Stimulated activated CD4-positive, alpha-beta T cell treated with anti-CD3 and anti-CD28 coated beads, TNF-alpha, amount 100 ng/mL, for 24 hours (primary cell): ENCODE measurements at places on chromosomes 6 and 20.

GRCh38 chr20:62001178-62001715 is 64.4 kb downstream of the TAF4 start:
- no peak for DNase-seq

DNA sequence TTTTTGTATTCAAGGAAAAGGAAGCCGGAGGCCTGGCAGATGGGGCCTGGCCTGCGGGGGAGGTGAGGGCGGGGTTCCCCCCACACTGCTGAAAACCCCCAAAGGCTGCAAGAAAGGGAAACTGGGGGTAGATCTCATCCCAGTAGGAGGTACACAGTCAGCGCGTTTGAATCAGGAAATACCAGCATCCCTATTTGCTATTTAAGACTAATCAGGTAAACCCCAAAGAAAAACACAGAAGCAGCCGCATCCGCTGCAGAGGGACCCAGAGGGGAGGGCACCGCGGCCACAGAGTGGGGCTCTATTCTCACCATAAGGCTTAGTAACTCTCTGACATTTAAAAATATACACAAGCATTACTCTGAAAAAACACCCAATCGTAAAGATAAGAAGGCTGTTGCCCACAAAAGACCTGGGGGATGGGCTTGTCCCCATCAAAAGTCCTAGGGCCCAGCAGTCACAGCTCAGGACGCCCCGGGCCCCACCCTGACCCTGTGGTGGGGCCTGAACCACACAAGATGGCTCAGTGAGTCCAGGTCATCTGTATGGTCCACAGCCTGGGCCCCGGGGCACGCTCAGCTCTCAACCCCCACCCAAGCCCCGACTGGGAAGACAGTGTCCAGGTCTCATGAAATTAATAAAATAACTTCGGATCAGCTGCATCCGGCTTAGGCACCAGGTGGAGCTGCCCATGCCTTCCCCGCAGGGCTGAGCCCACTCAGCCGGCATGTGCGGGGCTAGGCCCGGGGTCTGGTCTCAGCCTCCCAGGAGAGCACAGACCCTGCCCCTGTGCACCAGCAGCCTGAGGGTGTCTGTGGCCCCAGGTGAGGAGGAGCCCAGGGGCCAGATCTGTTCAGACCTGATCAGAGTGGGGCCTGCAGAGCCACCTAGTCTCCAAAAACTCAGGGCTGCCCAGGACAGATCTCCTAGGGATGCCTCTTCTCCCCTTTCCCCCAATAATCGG is 31.0 kb downstream of the KCNQ2 start:
- no peak for DNase-seq

GRCh38 chr6:63440057-63440456 is 120.3 kb upstream of the LGSN start:
- no peak for DNase-seq

DNA sequence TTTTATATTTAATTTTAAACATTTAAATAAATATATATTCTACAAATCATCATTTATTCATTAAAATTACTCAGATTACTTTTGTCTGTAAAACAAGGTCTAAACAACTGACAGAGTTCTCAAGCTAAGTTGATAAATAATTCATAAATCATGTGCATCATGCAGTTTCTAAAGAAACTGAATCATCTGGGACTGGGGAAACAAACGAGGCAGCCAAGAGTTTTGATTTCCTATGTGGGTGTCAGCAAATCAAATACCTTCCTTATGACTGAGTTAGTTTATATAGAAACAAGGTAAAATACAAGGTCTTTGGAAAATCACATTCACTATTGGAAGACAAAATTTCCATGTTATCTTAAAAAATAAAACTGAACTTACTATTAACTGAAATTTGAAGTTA is 149.9 kb upstream of the BEND6 start:
- no peak for DNase-seq

GRCh38 chr6:26204332-26205160 is 117.3 kb downstream of the HFE start:
- peak; percentile 80 for DNase-seq

- DNase-seq: no peak
Observed at GRCh38 chr6:15715851-15716250, 53.0 kb upstream of the DTNBP1 start.

DNA sequence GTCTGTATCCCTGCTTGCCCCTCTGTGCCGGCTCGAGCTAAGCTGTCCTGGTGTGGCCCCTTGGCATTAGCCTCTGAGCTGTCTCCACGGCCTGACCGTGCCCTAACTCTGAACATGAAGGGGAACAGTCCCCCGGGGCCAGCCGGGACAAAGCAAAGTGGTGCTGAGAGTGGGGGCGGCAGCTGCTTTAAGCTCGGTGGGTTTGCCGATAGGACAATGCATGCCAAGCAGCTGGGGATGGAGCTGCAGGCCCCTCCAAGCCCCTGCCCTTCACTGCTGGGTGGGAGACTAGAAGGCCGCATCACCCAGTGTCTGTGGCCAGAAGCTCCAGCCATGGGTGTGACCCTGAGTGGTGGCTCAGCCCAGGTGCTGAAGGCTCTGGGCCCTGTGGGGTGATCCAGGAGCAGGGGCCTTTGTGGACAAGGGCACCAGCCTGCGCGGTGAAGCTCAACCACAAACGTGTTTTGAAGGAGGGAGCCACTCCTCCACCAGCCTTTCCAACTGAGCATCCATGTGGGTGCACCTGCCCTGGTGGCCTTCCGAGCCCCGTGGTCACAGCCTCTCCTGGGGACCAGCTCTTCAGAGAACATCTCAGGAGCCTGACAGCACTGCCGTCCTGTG is 242.5 kb downstream of the ERMARD start:
- DNase-seq: no peak

DNA sequence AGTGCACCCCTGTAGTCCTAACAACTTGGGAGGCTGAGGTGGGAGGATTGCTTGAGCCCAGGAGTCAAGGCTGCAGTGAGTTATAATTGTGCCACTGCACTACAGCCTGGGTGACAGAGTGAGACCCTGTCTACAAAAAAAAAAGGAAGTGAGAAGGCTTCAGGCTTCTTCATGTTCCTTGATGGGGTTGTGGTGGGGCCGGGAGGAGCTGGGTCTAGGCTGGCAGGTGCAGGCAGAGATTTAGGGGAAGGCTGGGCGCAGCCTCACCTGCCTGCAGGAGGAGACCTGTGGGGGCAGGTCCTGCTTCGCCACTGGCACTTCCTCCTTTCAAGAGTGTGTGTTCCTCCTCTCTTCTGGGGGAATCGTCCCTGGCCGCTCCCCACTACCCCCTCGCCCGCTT is 63.9 kb downstream of the CHMP4B start:
- DNase-seq: no peak

GRCh38 chr6:136706430-136706829 is 85.8 kb downstream of the MAP3K5 start:
- no peak for DNase-seq

DNA sequence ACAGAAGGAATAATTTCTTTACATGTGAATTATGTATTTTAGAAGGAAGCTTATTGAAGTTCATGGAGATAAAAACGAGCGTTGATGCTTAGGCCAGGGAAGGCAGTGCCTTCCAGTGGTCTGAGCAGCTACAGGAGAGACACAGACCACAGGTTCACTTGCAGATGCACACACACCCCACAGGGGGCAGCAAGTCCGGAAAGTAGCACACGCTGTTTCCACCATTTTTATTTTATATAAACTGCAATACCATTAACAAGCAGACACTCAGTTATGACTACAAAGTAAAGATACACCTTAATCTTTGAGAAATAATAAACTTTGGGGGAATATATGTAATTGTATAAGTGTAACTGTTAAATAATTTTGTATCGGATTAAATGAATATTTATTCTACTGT is 13.5 kb upstream of the DACT2 start:
- no peak for DNase-seq

DNA sequence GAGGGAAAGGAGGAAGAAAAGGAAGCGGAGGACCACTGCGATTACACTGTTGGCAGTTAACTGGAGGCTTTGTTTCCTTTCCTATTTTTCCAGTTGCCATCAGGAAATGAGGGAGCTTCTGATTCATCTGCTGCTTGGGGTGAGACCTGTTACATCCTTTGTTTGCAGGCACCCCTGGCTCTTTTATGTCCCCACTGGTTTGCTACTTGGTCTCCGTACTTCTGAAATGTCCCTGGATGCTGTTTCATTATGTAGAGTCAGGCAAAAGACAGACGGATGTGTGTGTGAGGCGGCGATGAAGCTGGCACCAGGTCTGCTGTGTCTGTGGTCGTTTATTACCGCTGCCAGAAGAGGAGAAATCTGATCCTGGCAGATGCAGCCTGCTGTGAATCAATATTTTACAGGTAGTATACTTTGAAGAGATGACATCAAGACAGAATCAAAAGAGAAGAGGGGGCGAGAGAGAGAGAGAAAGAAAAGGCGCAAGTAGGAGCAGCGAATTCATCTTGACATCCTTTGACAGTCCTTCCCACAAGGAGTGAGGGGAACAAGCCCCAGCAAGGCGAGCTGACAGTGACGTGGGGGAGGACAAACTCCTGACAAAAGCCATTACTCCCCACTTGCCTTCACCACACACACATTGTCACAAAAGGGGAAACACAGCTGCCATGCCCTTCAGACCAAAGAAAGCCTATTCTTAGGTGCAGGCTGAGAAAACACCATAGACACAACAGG is 145.9 kb upstream of the FBXL4 start:
- DNase-seq: no peak

- no peak for DNase-seq
Observed at GRCh38 chr20:35627121-35627520, 11.5 kb downstream of the SPAG4 start.

GRCh38 chr6:46927066-46927465 is 5.3 kb upstream of the ADGRF5 start:
- DNase-seq: no peak

- no peak for DNase-seq
Observed at GRCh38 chr6:1435806-1436205, 46.4 kb downstream of the FOXF2 start.

- DNase-seq: no peak
Observed at GRCh38 chr6:42791706-42792320, 10.0 kb downstream of the BICRAL start.

- DNase-seq: peak; percentile 82
Observed at GRCh38 chr6:90397929-90398674, 101.5 kb upstream of the BACH2 start.

GRCh38 chr20:23082846-23083552 is 3.1 kb downstream of the CD93 start:
- no peak for DNase-seq

DNA sequence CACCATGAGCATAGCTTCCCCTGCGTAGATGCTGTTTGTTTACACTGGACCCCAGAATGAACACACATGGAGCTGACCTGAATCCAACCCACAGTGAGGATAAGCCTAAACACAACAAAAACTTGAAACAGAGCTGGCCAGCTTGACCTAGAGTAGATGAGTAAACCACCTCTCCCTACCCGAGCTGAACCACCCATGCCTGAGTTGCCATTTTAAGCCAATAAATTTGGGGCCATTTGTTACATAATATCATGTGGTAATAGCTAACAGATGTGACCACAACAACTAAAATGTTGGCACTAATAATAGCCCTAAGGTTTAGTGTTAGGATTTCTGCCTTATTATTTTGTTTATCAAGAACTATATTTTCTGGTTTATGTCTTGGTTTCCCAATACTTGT is 103.2 kb upstream of the GRIK2 start:
- no peak for DNase-seq

GRCh38 chr20:34074101-34074760 is 37.8 kb downstream of the EIF2S2 start:
- DNase-seq: no peak

- peak; percentile 39 for DNase-seq
Observed at GRCh38 chr6:29589423-29590048, 4.6 kb downstream of the OR2H2 start.

GRCh38 chr20:44204156-44204831 is 6.3 kb downstream of the OSER1 start:
- DNase-seq: no peak

GRCh38 chr20:36808317-36809257 is 35.0 kb upstream of the DSN1 start:
- DNase-seq: peak; percentile 47

DNA sequence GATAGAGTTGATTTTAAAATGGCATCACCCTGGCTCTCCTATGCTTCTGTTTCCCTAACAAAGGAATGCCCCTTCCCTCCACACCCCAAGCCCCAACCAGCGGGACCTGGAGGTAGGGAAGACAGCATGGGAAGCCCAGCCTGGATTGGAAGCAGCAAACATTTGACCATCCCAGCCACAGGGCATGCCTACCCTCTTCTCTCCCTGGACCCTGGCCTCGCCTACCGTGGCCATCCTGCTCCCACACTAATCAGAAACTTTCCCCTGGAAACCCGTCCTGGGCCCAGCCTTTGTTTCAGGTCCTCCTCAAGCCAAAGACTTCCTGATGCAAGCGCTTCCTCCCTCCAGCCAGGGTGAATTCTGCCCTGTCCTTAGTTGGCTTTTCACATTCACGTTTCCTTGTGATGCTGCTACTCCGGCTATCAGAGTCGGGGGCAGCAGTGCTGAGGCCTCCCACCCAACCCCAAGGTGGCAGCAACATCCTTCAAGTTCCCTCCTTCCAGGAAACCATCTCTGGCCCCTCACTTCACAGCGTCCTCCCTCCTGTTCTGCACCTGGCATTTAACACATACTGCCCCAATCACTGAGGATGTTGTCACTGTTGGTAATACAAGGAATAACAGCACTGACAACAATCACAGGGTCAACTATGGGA is 18.2 kb upstream of the ANGPT4 start:
- DNase-seq: no peak

GRCh38 chr6:159686703-159687102 is 6.3 kb downstream of the SOD2 start:
- DNase-seq: no peak

- no peak for DNase-seq
Observed at GRCh38 chr6:20572940-20573339, 38.7 kb downstream of the CDKAL1 start.

DNA sequence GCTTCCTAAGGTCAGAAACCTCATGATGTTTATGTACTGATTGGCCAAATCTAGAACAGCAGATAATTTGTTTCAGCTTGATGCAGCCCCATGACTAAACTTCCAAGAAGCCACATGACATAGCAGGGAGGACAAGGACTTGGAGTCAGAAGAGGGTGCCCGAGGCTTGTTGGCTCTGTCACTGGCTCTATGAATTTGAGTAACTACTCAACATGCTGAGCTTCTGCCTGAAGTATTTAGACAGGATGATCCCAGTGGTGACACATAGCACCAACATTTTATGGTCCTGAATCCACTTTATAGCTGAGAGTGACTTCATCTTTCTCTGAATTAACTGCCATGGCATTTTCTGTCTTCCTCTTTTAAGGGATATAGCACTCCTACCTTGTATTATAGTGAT is 13.5 kb upstream of the TBX18 start:
- DNase-seq: no peak

DNA sequence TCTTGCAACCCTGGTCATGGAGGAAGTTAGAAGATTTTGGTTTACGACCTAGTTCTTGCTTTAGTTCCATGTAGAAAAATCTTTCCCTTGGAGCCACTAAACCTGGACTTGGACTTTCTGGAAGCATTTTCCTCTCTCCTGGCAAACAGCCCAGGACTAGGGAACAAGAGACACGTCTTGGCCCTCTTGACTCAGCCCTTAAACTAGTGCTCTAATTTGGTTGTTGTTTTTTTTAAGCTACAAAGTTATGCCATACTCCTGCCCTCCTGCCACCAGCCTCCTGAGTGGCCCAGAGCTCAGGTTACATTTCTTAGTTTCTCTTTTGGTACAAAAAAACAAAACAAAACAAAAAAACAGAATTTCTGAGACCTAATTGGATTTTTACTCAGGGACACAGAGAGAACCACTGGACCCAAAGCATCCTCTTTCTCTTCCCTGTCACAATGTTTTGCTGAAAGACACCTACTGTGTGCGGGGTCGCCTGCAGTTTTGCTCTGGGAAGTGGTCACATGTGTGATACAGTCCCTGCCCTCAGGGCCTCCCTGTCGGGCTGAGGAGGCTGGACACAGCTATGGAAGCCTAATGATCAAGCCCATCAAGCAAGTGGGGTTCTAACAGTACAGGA is 32.3 kb upstream of the SCUBE3 start:
- no peak for DNase-seq
